ENCODE measurements at places on chromosomes 2 and 18.

DNA sequence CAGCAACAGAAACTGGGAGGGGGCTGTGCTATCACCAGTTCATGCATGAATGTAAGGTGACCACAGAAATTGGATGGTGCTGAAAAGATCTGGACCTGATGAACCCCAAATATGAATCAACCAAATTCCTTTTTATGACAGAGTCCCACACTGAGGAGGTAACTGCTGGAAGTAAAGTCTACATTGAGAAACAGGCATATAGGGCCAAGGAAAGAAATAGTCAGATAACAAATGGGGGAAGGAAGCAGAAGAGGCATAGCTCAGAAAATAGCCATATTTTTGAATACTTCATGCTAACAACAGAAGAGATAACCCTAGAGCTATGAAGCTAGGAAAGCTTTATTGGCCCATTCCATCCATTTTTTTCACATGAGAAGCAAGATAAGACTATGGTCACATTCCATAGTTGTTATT lies 25.8 kb downstream of the ZC3H6 start:
- DNase-seq = no peak

DNA sequence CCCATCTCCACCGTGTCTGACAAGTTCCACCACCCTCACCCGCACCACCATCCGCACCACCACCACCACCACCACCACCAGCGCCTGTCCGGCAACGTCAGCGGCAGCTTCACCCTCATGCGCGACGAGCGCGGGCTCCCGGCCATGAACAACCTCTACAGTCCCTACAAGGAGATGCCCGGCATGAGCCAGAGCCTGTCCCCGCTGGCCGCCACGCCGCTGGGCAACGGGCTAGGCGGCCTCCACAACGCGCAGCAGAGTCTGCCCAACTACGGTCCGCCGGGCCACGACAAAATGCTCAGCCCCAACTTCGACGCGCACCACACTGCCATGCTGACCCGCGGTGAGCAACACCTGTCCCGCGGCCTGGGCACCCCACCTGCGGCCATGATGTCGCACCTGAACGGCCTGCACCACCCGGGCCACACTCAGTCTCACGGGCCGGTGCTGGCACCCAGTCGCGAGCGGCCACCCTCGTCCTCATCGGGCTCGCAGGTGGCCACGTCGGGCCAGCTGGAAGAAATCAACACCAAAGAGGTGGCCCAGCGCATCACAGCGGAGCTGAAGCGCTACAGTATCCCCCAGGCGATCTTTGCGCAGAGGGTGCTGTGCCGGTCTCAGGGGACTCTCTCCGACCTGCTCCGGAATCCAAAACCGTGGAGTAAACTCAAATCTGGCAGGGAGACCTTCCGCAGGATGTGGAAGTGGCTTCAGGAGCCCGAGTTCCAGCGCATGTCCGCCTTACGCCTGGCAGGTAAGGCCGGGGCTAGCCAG lies 1.2 kb downstream of the ONECUT2 start:
- no peak for DNase-seq

GRCh38 chr2:24026233-24026632 lies 16.3 kb downstream of the MFSD2B start:
- no peak for DNase-seq

DNA sequence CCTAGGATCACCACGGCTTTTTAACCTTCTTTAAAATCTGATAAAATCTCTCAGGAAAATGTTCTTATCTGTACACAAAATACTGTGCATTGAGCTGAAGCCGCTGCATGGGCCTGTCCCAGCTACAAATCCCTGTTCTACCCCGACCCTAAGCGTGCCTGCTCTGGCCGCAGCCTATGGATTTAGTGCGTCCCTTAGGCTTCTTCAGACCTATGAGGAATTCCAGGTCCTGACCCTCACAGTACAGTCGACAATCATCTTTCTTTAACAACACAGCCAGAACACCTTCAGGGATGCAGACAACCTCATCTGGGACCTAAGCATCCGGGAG lies 477 bp upstream of the WDCP start:
- no peak for DNase-seq

- no peak for DNase-seq
Measured at GRCh38 chr18:62044490-62045000, 142.3 kb downstream of the PIGN start.

DNA sequence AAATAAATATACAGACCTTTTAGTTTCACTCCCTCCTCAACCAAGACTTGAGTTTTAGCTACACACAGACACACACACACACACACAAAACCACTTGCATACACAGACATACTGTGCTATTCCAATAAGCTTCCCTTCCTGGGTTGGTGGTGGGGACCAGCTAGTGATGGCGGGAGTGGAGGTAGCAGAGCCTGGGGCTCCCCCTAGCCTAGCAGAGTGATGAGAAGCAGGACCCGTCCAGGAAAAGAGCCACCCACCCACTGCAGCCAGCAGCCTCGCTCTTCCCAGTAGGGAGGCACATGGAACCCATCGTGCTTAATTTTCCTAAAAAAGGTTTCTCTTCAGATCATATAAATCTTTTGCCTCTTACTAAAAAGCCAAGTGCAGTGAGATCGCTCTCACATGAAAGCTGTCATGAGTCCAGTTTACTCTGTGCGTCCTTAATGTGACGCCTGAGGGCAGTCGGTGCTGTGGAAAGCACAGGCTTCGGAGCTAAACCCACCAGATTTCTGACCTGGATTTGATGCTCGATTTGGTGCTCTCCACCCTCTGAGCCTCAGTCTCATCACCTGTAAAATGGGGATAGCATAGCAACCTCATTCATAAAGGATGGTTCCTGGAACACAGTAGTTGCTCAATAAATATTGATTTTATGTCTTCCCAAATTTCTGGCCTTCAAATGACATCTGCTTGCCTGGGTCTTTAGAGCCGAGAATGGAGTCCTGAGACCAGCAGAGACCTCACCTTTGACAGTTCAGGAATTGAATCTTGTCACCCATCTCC lies 60.1 kb upstream of the YWHAQ start:
- no peak for DNase-seq

GRCh38 chr18:63883617-63884016 lies 3.9 kb upstream of the SERPINB2 start:
- no peak for DNase-seq

DNA sequence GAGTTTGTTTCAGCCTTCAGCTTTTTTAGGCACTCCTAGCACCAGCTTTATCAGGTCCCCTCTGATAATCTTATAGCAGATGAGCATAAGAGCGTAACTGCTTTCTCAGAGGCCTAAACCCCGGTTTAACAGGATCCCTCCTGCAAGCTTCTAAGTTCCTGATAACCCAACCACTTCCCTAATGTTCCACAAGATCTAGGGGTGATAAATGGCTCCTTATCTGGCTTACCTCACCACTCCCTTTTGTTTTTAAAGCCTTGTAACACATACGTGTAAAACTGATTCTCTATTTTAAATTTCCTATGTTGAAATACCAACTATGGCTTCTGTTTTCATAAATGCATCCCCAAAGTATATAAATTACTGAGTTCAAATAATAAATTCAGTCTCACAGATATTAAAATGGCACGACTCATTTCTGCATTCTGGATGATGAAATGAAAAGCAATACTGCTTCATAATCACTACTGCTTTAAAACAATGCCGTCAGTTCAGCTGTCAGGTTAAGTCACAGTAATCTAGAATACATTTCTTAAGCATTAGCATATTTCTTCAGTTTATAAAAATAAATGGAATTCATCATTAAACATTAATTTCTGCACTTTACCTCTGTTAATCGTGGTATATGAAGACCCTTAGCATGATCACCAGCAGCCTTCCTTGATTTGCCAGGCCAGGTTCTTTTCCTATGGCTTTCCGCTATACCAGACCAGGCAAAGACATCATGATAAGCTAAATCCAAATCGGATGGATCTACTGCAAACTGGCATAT lies 126.3 kb downstream of the C2orf74 start:
- no peak for DNase-seq

DNA sequence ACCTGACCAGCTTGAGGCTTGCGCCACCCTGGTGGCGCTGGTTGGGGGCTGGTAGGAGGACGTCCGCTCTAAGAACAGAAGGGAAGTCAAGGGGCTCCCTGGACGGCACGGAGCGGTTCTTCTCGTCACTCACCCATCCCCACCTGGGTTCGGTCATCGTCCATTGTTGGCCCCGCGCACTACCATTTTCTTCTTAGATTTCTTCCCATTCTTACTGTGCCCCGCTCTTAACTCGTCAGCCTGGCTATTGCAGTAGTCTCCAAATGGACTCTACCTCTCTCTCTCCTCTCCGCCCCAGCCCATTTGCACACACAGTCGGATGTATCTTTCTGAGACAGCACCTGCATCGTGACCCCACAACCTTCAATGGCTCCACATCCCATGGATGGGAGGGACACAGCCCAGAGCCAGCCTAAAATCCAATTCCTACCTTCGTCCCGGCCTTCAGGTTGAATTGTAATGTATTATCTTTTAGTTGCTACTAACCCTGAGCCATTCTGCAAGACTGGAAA lies 814 bp upstream of the RAB1A start:
- DNase-seq = no peak

DNA sequence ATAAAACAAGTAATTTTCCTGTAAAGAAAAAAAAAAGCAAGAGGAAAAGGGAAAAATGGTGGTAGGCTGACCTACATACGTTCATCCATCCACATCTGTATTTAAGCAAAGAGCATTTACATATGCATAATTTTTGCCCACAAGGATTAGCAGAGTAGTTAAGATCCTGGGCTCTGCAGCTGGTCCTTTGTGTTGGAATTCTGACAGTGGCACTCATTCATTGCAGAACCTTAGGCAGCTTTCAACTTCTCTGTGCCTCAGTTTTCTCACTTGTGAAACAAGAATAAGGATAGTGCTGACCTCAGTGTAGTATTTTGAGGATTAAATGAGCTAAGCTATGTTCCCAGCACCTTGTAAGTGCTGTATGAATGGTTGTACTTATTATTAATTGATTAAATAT lies 211.3 kb downstream of the ARL4C start:
- no peak for DNase-seq

DNA sequence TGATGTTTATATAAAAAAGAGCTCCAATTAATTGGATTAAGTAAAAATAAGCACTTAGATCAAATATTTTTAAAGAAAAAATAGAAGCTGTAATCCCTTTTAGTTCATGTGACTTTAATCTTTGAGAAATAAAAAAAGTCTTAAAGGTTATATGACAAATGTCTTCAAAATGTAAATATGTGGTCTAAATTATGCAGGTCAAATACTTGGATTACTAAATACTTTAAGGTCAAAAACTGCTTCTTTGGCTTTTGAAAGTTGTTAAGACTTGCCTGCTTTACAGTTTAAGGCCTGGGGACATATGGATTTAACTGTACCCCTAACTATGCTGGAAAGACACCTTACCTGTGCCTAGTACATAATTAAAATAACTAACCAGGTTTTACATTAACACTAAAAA lies 15.5 kb upstream of the PDK1 start:
- DNase-seq = no peak

DNA sequence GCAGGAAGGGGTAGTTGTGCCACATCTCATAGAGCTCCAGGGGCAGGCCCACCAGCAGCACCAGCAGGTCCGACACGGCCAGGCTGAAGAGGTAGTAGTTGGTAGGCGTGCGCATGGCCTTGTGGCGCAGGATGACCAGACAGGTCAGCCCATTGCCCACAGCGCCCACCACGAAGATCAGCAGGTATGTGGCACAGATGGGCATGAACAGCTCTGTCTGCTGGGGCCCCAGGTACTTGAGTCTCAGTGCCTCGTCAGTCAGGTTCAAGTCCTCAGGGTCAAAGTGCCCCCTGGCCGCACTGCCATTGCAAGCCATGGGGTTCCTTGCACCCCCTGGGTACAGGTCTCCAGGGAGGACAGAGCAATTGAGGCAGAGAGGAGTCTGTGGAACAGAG lies 1.6 kb downstream of the NMUR1 start:
- no peak for DNase-seq

DNA sequence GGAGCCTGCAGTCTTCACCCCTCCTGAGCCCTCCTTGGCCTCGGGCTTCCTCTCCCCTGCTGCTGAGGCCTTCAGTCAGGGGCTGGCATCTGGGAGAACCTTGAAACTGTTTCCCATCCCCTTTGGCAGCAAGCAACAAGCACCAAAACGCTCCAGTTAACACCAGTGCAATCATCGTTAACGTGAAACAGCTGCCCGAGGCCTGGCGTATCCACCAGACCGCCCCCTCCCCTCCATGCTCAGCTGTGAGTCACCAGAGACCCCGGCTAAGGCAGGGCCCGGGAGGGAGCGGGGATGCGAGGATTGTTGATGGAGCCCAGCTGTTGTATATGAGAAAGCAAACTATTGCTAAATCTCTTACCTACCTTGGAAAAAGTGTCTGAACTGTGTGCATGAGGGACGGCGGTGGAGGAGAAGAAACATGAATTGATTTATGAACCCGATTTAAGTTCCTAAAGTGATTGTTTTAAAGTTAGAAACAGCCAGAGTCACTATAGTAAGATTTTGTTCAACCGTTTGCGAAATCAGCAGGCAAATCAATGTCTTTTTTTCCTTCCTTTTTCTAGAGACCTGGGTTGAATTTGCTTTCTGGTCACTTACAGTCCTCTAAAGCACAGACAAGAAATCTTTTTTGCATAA lies 5.2 kb downstream of the ZFP36L2 start:
- no peak for DNase-seq

- no peak for DNase-seq
Measured at GRCh38 chr2:8671802-8672201, 10.1 kb upstream of the ID2 start.

- DNase-seq = no peak
Measured at GRCh38 chr2:25168256-25169072, at the start of gene POMC. POMC (minus strand) TSS chr2:25168580; CDS start chr2:25164772, 3,808 bp downstream.

GRCh38 chr2:43837033-43837432 lies 1.6 kb downstream of the ABCG5 start:
- DNase-seq = no peak

- DNase-seq = no peak
Measured at GRCh38 chr2:75431276-75431675, 129.5 kb downstream of the EVA1A start.

- DNase-seq = no peak
Measured at GRCh38 chr2:104502901-104503300, 351.0 kb upstream of the POU3F3 start.

DNA sequence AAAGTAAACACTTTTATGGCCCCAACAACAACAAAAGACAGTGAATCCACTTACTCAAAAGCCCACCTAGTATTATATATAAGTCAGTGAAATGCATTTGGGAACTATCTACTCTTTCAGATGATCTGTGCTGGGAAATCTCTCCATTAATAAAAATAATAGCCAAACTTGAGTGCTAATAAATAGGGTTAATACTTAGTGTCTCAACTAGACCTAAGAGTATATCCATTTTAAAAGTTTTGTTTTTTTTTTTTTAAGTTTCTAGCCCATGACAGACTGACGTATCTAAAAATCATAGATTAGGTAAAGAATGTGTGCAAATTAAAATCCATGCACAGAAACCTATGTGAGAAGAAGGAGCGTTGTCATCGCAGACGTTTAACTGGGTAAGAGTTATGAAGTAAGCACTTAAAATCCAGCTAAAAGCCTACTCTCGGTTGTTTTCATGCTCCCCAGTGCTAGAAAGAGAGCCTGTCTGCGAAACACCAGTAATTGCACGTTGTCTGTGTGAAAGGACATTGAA lies 83.4 kb upstream of the PELI1 start:
- DNase-seq = no peak

GRCh38 chr2:70561893-70562292 lies 8.3 kb upstream of the TGFA start:
- no peak for DNase-seq
